CD4-positive, alpha-beta T cell treated with Interleukin-15 for 1 hour (primary cell): ENCODE measurements at places on chromosomes 1 and 21.

DNA sequence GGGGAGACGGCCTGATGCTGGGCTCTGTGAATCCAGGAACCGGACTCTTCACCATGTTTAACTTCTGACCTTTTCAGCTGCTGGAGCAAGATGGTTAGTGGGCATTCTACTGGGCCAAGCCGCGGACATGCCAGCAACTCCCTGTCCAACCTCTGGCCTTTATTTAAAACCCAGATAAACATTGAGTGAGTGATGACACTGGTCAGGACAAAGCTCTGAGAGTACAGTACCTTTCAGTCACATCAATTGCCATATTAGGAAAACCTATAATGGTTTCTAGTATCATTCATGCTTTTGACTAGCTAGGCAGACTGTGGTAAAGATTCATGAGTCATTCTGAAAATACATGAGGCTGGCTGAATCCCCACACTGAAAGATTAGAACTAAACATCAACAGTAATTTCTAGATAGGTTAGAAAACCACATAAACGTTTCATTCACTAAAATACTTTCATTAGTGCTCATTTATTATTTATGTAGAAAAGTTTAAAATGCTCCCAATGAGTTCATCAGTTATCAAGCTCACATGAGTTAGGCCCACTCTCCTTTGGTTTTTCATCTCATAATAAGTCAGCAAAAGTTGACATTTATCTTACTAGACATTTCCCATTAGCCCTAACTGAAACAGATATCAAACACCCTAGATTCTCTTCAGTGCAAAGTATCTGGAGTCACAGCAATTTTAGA is 7.1 kb upstream of the ACTA1 start:
- DNase-seq, result no peak

DNA sequence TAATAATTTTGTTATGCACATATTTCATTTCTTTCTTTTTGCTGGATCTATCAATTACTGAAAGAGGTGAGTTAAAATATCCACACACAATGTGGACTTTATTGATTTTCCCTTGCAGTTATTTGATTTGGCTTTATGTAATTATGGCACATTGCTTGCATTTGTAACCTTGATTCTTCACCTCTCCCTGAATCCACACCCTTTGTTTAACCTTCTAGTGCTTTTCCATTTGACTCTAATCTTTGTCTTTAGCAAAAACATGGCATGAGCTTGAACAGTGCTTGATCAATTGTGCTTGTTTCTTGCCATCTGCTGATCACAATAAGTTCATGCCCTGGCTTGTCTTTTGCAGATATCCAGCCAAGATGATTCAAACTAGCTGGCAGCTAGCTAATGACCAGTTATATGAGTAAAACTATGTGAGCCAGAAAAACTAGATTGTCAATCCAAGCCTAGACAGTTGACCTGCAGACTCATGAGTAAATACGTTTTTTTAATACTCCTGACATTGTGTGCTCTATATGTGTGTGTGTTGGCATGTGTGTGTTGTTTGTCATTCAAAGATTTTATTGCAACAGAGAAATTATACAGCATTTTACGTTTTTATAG is 899.2 kb downstream of the NCAM2 start:
- DNase-seq, result no peak

DNA sequence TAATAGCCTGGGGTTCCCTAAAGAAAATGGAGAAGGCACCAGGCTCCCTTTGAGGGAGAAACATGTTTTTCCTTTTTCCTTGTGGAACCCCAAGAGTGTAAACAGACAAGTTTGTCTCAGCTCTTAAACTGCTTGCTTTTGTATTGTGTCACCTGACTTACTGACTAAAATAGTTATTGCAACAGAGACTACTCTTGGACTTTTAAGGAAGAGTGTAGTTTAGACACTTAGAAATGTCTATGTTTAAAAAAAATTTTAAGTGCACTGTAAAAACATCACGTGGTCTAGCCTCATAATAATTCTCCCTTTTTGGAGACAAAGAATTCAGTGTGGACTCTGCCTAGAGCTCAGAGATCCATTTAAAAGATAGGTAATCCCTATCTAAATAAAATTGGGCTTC is 141.1 kb downstream of the TRIM33 start:
- DNase-seq, result no peak

DNA sequence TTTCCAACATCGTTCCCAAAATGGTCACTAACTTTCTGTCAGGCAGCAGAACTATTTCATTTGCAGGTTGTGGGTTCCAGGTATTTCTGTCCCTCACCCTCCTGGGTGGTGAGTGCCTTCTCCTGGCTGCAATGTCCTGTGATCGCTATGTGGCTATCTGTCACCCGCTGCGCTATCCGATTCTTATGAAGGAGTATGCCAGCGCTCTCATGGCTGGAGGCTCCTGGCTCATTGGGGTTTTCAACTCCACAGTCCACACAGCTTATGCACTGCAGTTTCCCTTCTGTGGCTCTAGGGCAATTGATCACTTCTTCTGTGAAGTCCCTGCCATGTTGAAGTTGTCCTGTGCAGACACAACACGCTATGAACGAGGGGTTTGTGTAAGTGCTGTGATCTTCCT is 9.3 kb downstream of the OR2AJ1 start:
- no peak for DNase-seq

GRCh38 chr1:10591010-10591409 is 116.3 kb downstream of the PEX14 start:
- no peak for DNase-seq

DNA sequence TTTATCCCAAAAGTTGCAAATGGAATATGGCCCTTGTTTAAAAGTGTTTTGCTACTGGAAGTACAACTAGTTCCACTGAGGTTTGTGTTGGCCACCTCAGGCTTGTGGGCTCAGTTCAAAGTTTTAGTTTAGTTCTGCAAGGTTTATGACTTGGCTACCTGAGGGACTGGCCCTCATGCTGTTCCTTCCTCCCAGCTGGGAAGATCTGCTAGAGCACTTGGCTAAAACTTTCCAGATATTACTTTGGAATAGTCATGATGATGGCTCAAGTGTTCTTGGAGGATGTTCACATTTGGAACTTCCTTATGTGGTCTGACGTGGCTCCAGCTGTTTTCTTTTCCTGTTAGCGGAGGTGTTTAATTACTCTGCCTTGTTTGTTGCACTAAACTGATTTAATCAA is 110.2 kb upstream of the IVNS1ABP start:
- DNase-seq, result no peak

- no peak for DNase-seq
Measured at GRCh38 chr1:210850556-210850955, 283.4 kb downstream of the KCNH1 start.

DNA sequence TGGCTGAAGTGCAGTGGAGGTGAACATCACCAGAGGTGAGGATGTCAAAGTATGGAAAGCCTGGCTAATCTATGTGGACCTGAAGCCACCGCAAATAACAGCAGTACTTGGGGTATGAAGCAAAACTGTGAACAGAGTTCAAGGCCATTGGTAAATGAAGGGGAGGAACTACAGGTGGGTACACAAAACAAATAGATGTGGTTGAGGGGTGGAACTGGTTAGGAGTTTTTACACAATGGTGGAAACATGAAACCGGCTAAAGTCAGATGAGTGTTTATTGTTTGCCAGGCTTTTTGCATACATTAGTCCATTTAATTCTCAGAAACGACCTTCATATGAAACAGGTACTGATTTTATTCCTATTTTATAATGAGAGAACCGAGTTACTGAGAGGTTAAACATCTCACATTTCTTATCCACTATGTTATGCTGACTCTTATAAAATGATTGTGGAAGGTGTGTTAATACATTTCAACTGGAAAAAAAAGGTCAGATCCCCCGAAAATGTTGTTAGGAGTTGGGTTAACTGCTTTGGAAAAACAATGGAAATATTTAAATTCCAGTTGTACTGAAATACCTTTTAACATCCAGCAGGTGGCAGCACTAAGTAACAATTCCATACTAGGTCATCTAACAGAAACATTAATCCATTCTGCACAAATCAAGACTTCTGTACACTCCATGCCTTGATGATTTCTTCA is 44.3 kb upstream of the GTF2B start:
- no peak for DNase-seq
